ENCODE measurements at places on chromosomes 7 and 10. TPM values are rescaled to one million over a fixed set of nuclear protein-coding genes. Genes with fewer than 3 reads are reported as not detected.

GRCh38 chr10:55137063-55137462 is 336.0 kb upstream of the PCDH15 start:
- no peaks in the 10 kb centered on the region for H3K4me1 ChIP-seq
- no peak overlapping the region for H3K4me3 ChIP-seq
- no peak overlapping the region for H3K27ac ChIP-seq
- H3K36me3 ChIP-seq: no peaks in the 10 kb centered on the region

Gene HOXA11
- 7.1 TPM for total RNA-seq

Gene PPP1R3C
- total RNA-seq: 45.9 TPM

Gene GRB10
- total RNA-seq: 88.6 TPM

Gene C7orf57
- not detected for total RNA-seq

All from gastrocnemius medialis (tissue), 4 donors.